ENCODE measurements at places on chromosomes 5 and 9.

DNA sequence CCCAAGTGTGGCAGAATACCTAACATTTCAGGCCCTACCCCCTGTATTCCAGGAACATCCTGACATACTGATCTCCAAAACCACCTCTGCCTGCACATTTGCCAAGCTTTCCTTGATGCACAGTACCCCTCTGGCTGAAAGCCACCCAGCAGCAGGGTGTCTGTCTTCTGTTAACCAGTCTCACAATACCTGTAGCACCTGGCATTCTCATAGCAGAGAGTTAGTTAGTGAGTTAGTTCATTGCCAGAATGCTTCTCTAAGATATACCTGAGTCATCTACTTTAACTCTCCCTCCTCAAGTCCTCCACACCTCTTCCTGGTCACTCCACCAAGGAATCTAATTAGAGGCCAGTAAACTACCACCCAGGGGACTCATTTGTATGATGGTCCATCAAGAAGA lies 46.1 kb upstream of the IL7R start:
- no peak for DNase-seq
- H3K4me1 ChIP-seq: no peaks in the 10 kb centered on the region

- no peak for DNase-seq
- no peak overlapping the region for H3K27ac ChIP-seq
- H3K4me3 ChIP-seq: no peak overlapping the region
- H3K4me1 ChIP-seq: no peaks in the 10 kb centered on the region
Observed at GRCh38 chr9:27660148-27660547, 86.9 kb upstream of the C9orf72 start.

- H3K4me1 ChIP-seq: no peaks in the 10 kb centered on the region
- no peak overlapping the region for H3K27ac ChIP-seq
- no peaks in the 10 kb centered on the region for H3K27me3 ChIP-seq
- no peak for DNase-seq
- H3K36me3 ChIP-seq: peaks cover 50% of the 10 kb centered on the region
Observed at GRCh38 chr5:6758236-6758635, 45.0 kb downstream of the TENT4A start.

DNA sequence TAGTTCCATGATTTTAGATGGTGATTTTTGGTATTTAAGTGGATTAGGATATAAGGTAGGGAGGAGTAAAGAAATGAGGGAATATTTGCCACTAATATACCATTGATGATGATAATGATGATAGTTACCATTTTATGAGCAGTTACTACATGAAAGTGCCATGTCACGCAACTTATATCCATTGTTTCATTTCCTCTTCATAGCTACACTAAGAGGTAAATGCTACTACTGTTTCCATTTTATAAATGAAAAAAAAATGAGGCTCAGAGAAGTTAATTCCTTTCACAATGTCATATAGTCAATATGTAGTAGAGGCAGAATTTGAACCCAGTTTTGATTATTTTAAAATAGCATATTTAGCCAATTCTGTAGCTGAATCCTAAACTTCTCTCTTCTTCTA lies 112.2 kb upstream of the ADRA1B start:
- DNase-seq: no peak
- no peak overlapping the region for H3K4me3 ChIP-seq
- no peak overlapping the region for H3K27ac ChIP-seq

Data from Peyer's patch (tissue), 4 donors.